Stimulated activated CD8-positive, alpha-beta memory T cell treated with anti-CD3 and anti-CD28 coated beads, Interleukin-7, amount 100 ng/mL, for 1 hour (primary cell): ENCODE measurements at places on chromosomes 1 and 21.

GRCh38 chr1:30273456-30273855 lies 449.9 kb downstream of the MATN1 start:
- no peak for DNase-seq

DNA sequence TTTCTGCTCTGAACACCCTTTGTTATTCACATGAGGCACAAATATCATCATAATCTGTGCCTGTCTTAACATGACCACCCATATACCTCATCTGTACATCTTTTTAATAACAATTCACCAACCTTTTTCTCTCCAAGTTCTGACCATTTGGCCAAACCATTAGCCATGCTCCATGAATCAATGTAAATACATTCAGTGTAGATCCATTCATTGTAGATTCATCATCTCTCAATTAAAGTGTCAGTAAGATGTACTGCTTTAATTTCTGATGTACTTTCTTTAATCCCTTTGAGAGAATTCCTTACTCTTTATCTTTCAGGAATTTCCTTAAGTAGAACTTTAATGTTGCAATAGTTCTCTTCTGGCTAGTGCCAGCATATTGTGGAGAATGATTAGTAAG lies 126.2 kb upstream of the LRRC7 start:
- DNase-seq = no peak

- no peak for DNase-seq
Observed at GRCh38 chr1:109884242-109884891, 26.3 kb upstream of the CSF1 start.

GRCh38 chr1:193656841-193657240 lies 470.4 kb upstream of the B3GALT2 start:
- no peak for DNase-seq

- peak; percentile 88 for DNase-seq
Observed at GRCh38 chr1:26321315-26322041, 3.7 kb downstream of the CD52 start.

GRCh38 chr1:98371764-98372163 lies 289.8 kb upstream of the SNX7 start:
- DNase-seq = no peak

DNA sequence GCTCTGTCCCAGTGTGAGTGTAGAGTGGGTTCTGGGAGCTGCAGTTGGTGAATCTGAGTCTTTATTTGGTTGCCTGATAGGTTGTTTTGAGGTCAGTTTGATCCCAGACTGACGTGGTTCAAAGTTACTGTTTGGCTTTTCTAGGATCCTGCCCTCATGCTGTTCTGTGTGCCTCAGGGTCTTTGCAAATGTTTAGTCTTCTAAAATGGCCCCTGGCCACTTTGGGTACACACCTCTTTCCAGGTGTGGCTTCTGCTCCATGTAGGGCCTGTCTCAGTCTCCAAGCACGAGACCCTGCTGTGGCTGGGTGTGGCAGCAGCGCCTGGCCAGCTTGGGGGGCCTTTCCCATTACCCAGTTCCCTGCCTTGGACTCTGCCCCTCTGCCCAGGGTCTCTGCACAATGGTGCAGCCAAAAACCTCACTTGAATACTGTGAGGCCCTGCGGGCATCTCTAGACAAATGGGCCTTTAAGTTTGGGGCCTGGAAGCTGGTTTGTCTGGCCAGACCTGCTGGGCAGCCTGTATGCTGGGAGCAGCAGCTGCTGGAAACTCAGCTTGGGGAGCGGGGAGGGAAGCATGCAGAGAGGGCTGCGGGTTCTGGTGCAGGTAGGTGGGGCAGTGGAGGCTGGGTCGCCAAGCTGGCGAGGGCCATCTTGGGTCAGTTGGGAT lies 5.6 kb downstream of the PTPRF start:
- no peak for DNase-seq

DNA sequence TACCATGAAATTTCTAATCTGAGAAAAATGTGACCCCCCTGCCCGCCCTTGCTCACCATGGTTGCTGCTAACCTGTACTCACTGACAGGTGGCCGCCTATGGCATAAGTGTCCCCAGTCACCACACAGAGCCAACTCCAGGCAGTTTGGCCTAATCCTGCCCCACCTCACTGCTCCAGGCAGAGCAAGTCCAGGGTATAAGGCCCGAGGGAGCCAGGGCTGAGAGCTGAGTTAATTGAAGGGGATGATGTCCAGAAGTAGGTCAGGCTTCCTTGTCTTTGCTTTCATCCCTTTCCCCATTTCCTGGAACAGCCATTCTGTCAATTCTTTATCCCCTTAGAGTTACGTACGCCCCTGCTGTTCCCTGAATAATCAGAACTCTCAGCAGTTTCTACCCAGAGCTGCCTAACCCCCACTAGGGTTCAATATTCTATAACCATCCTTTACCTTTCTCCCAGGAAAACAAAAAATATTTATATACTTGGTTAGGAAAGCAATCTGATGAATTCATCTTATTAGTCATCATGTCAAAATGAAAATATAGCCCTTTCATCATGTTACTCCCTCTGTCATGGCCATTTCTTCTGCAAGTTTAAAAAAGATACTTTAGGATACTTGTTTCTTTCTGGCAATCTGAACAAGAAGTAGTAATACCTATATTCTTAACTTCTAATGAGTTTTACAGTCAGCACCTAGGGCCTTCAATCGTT lies 29.4 kb upstream of the CD101 start:
- no peak for DNase-seq

GRCh38 chr1:27237112-27237511 lies 2.7 kb downstream of the WDTC1 start:
- no peak for DNase-seq

DNA sequence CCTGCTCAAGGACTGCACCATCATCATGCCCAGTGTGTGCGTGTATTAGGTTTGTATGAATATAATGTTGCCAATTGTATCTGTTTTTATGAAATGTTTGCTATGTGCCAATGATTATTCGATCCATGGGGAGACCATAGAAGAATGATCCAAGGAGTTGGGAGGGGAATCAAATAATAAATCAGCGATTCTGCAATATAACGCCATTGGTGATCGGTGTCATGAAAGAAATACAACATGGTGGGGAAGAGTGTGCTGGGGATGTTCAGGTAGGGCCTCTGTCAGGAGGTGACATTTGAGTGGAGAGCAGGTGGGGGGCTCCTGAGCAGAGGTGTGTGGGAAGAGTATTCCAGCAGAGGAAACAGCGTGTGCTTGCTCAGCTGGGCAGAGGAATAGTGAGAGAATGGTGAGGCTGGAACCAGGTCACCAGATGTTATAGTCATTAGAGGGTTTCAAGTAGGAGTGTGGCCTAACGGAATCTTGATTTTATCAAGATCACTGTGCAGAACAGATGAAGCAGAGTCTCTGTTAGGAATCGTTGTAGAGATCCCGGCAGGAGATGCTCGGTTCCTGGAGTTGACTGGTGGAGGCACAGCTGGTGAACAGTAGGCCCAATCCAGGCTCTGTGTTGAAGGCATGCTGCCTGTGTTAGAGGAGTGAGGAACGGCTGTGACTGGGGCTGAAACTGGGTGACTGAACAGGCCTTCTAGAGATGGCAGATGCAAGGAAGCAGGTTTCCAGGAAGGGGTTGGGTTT lies 2.9 kb upstream of the ZNF496 start:
- no peak for DNase-seq

GRCh38 chr1:9231648-9232332 lies 2.8 kb upstream of the H6PD start:
- DNase-seq = no peak

DNA sequence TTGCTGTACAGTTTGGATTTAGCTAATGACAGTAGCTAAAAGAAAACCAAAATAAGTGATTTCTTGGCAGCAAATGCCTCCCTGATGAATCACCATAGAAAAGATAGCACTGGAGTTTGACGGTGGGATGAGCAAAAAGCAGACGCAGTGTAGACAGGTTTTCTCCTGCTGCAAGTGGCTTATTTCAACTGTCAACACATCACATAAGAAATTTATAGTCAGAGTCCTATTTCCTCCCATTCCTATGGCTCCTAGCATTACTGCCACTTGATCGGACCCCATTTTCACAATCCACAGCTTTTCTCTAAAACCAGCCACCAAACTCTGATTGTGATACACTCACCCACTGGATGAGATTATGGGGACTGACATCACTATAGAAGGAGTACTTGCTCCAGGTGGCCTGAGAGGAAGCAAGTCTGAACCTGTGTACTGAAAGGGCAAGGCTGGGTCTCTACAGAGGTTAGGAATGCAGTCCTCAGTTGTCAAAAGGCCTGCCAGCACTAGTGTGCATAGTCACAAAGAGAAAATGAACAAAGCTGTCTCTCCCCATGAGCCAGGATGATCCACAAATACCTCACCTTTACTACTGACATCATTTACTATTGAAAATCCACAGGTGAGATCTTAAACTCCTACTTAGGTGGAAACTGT lies 359.8 kb downstream of the LTN1 start:
- DNase-seq = no peak

GRCh38 chr1:180482425-180483275 lies 19.7 kb downstream of the ACBD6 start:
- no peak for DNase-seq

- DNase-seq = no peak
Observed at GRCh38 chr21:41833497-41834115, 45.5 kb downstream of the PRDM15 start.

DNA sequence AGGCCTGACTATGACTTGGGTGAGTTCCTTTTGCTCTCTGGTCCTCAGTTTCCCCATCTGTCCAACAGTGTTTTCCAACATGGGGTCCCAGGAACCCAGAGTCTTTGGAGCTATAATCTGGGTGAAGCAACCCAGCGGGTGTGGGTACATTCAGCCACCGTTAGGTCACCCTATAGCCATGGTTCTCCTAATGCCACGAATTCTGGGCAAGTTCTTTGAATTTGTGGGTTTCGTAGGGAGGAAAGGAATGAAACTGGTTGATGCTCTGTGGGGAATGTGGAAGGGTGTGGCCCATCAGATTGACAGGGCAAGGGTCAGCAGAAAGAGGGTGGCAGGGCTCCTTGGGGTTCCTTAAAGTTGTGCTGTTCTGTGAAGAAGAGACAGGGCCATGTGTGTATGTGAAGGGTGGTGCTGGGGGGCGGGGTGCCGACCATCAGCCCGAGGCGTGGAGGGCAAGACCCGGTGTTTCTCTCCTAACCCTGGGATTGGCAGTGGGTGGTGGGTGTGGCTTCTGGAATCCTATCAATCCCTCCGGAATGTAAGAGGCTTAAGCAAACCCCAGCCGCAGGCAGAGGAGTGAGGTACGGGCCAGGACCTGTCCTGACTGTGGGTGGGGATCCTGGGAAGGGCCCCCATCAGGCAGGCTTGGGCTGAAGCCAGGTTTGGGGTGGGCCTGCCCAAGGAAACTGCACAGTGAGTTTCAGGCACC lies 35.5 kb upstream of the ZNF362 start:
- DNase-seq = no peak

GRCh38 chr1:94490556-94490955 lies 51.0 kb downstream of the F3 start:
- no peak for DNase-seq

- DNase-seq = no peak
Observed at GRCh38 chr1:156551869-156552268, 20.5 kb downstream of the IQGAP3 start.

GRCh38 chr1:31701091-31701736 lies 2.6 kb downstream of the COL16A1 start:
- no peak for DNase-seq

GRCh38 chr1:14594045-14594444 lies 4.4 kb upstream of the KAZN start:
- DNase-seq = no peak

GRCh38 chr1:213571419-213571818 lies 416.4 kb upstream of the PROX1 start:
- no peak for DNase-seq

DNA sequence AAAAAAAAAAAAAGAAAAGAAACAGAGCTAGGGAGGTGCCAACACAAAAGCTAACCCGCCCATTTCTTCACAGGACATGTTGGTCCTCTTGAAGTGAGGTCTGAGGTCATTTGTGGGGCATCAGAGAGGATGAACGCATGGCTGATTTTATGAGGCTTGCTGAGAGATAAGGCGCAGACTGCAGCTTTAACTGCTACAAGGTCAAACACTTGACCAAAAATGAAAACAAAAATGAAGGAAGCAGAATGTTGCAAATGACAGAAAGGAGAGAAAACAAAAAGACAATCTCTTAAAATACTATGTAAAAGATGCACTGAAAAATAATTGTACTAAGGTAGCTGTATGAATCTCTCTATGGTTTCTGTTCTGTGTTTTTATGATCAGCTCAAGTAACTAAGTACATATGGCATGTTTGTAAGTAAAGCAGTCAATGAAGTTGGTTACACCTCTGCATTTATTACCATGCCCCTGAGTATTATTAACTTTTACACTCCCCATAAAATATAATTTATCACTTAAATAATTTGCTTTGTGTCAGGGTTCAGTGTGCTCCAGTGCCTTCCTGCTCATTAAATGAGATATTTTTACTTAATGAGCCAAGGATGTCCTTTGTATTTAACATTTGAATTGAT lies 249.1 kb upstream of the NR5A2 start:
- DNase-seq = no peak

DNA sequence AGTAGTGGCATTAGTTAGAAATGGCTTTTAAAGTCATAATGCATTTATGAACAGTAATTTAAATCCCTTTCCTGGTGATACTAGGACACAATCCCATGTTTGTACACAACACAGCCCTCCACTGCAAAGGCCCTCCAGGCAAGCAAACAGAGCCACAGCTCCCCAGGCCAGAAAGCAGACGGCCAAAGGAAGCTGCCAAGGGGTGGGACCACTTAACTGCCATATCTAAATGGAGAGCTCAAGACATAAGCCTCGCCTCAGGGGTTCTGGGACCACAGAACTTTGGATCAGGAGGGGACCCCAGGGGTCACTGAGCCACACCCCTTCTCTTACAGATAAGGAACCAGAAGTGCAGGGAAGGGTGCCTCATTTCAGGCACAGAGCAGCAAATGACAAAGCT lies 189.7 kb downstream of the KCNH1 start:
- DNase-seq = no peak

- DNase-seq = no peak
Observed at GRCh38 chr1:50582346-50582745, 159.1 kb upstream of the DMRTA2 start.

DNA sequence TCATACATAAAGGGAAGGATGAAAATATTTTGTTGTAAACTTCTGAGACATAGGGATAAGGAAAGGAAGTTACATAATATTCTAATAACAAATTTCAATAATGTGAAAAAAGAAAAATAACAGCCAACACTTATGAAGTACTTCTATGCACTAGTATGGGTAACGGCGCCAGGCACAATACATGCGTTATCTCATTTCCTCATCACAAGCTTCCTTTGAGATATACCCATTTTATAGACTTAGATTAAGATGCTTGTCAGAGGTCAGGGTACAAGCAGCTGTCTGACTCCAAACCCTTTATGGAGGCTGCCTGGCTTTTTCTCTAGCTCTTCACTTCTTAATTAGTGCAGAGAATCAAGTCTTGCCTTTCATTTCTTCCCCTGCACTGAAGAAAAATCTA lies 41.3 kb downstream of the TCP10L start:
- no peak for DNase-seq

GRCh38 chr1:207873055-207873890 lies 37.7 kb downstream of the CD34 start:
- DNase-seq = no peak

- no peak for DNase-seq
Observed at GRCh38 chr1:40930174-40930964, 49.1 kb upstream of the CTPS1 start.

GRCh38 chr1:72178266-72178665 lies 104.1 kb downstream of the NEGR1 start:
- DNase-seq = no peak
